ENCODE measurements at places on chromosomes 16 and 17.

GRCh38 chr17:73119631-73120030 lies 27.1 kb upstream of the SLC39A11 start:
- no peak for DNase-seq

DNA sequence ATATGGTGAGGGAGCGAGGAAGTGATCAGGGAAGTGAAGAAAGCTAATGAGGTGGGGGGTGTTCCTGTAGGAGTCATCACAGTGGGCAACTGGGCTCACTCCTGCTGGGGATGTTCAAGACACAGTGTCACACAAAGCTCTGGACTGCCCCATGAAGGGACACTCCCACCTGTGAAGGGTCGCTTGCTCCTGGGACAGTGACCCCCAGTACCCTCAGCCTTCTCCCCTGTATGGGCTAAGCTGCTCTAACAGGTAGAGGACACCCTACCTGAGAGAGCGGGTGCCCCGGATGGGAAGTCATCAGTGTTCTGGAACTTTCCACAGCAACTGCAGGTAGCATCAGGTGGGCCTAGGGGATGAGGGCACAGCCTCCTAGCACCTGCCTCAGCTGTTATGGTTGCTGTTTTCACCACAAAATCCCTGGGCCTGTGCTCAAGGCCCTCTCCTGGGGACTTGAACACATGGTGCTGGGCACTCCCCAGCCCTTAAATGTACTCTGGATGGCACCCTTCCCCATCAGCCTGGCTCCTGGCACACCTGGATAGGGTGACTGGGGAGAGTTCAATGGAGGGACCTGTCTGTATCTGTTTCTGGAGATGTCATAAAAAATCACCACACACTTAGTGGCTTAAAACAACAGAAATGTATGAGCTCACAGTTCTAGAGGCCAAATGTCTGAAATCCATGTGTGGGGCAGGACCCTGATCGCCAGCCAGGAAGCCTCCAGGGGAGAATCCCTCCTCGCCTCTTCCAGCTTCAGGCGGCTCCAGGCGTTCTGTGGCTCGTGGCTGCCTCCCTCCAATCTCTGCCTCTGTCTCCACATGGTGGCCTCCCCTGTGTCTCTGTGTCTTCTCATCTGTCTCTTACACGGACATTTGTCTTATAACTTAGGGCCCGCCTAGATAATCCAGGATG lies 104.0 kb upstream of the CDH5 start:
- no peak for DNase-seq

- no peak for DNase-seq
These were observed 21.4 kb upstream of the ABR start for GRCh38 chr17:1201132-1201702.

- no peak for DNase-seq
These were observed 4.8 kb downstream of the CDK5R1 start for GRCh38 chr17:32491371-32492263.

DNA sequence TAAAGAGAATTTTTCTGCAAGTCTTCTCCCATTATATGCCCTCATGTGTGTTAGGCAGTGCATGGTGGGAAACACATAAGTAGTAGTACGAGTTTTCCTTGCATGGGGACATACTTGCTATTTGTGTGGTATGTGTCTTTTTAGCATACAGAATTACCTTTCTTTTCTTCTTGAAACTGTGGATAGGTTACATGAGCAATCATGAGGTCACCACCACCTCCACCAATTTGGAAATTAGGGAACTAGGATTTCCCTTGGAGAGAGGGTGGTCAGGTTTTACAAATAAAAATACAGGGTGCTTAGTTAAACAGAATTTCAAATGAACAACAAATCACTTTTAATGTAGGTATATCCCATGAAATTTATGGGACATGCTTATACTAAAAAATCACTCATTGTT lies 16.3 kb upstream of the AMZ2 start:
- no peak for DNase-seq

DNA sequence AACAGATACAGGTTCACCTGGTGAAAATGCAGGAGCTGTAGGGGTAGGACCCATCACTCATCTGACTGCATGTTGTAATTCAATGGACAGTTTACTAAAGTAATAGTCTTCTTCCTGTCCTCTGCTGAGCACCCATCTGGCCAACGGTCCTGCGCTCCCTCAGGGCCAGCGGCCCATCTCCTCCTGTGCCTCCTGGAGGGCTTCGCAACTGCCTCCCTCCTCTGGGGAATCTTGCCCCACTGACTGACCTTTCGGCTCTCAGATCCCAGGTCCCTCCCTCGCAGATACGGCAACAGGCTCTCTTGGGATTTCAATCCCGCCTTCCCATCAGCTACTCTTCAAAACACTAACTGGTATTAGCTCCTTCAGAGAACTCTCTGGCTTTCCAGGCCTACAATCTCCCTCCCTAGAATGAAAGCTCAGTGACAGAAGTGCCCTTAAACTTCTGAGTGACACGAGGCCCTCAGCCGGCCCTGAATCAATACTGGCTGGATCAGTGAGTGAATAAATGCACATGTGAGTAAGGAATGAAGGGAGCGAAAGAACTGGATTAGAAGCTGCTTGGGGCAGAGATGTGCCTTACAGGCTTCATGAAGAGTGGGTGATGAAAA lies 1.3 kb downstream of the PEMT start:
- no peak for DNase-seq

DNA sequence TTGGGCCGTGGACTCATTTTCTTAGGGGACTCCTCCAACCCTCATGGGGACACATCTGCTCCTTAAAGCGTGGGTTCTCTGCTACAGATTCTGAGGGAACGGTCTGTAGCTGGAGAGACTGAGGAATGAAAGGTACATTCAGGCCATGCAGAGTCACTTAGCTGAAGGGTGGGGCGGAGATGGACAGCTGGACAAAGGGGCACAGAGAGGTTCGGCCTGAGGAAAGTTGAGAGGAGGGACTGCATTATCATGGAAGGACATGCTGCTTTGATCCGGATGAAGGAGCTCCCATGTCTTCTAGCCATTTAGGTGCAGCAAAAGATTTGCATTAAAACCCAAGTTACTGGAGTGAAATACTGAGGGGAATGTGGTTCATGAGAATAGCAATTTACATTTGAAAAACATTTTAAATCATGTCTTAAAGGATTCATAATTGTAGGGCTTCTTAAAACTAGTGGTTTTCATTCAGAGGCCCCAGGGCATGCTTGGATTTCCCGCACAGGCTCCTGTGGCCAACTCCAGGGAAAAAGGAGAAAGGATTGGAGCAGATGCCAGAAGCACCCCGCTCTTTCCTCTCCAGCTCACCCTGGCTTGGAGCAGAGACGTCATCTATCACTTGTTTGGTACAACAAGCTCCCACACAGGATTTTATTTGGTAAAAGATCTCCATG lies 54.2 kb downstream of the CDRT4 start:
- DNase-seq, result no peak

- DNase-seq, result no peak
These were observed 12.1 kb downstream of the CYB561 start for GRCh38 chr17:63433746-63434591.

GRCh38 chr16:51450909-51451308 lies 299.8 kb upstream of the SALL1 start:
- no peak for DNase-seq

- DNase-seq, result no peak
These were observed 35.3 kb downstream of the NPLOC4 start for GRCh38 chr17:81601525-81602120.

DNA sequence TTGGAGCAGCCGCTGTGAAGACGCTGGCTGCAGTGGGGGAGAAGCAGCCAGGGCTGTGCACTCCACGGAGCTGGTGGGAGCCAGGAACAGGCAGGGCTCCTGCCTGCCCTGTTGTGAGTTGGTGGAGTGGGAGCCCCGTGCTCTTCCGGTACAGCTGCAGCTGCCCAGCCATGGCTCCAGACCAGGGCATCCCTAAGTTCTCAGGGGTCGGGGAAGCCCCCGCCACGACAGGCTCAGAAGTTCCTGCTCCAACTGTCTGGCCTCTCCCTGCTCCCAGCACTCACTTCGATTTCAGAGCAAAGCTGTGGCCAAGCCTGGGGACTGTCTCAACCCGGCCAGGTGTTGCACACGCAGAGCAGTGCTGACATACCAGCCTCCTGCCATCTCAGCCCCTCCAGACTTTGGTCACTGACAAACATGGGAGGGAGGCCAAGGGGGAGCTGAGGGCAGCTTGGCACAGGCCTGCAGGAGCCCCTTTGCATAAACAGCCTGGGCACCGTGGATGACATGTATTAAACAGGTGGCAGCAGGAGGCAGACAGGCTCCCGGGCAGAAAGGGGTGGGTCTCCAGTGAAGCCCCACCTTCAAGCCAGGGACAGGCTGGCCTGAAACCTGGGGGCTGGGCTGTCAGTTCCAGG lies 13.9 kb upstream of the KDM8 start:
- no peak for DNase-seq

GRCh38 chr16:49129935-49130334 lies 151.7 kb downstream of the CBLN1 start:
- no peak for DNase-seq

DNA sequence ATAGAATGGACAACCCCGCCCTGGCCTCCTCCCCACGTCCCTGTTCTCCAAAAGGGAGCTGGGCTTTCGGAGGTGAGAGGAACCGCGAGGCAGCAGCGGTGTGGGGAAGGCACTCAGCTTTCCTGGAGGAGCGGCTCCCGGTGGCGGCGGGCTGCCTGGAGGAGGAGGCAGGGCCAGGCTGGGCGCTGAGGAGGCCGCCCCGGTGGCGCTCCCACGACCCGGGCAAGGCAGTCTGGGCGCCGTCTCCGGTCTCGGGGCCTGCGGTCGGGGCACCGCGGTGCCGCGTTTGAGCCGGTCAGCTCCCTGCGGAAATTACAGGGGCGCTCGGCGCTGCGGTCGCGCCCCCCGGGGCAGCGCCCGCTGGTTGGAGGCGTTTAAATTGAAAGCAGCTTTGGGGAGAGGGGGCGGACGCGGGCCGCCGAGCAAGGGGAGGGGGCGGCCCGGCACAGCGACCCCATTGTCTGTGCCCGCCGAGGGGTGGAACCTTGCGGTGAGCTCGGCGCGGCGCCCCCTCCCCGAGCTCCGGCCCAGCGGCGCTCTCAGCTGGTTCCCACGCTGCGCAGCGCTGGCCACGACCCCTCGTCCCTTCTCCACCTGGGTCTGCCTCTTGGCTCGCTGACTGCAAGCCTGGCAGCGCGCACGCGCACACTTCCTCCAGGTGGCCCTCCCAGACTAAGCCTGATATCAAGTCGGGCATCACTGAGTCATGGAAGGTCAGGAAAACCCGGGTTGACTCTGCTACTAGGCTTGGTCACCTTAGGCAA lies 58.7 kb upstream of the DLX4 start:
- DNase-seq, result peak; percentile 12

GRCh38 chr17:9036336-9036735 lies 15.0 kb downstream of the NTN1 start:
- DNase-seq, result no peak

DNA sequence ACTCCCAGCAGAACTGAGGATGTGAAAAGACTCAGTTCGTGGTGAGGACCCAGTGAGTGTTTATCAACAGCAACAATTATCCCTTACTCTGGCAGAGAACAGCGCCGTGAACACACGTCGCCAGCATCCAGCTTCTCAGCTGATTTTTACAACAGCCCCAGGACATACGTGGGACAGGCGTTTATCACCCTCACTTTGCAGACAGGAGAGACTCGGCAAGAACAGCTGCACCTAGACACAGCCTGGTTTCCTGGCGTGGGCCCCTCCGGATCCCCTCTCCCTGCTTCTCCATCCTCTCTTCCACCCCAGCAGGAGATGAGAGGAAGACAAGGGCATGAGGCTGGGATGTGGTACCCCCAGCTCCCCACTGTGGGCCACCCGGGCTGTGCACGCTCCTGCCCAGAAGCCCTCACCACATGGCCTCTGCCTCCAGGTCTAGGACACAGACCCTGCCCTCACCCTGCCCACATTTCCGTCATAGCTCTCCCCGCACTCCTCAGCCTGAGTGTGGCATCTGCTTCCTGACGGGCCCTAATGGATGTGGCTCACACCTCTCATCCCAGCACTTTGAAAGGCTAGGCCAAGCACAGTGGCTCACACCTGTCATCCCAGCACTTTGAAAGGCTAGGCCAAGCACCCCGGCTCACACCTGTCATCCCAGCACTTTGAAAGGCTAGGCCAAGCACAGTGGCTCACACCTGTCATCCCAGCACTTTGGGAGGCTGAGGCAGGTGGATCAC lies 17.5 kb downstream of the ABR start:
- DNase-seq, result no peak

- DNase-seq, result no peak
These were observed 10.8 kb upstream of the MTMR4 start for GRCh38 chr17:58525239-58525638.

GRCh38 chr16:88830258-88830657 lies 18.5 kb upstream of the APRT start:
- DNase-seq, result no peak

- DNase-seq, result no peak
These were observed 79.6 kb upstream of the TEKT1 start for GRCh38 chr17:6910987-6911603.

DNA sequence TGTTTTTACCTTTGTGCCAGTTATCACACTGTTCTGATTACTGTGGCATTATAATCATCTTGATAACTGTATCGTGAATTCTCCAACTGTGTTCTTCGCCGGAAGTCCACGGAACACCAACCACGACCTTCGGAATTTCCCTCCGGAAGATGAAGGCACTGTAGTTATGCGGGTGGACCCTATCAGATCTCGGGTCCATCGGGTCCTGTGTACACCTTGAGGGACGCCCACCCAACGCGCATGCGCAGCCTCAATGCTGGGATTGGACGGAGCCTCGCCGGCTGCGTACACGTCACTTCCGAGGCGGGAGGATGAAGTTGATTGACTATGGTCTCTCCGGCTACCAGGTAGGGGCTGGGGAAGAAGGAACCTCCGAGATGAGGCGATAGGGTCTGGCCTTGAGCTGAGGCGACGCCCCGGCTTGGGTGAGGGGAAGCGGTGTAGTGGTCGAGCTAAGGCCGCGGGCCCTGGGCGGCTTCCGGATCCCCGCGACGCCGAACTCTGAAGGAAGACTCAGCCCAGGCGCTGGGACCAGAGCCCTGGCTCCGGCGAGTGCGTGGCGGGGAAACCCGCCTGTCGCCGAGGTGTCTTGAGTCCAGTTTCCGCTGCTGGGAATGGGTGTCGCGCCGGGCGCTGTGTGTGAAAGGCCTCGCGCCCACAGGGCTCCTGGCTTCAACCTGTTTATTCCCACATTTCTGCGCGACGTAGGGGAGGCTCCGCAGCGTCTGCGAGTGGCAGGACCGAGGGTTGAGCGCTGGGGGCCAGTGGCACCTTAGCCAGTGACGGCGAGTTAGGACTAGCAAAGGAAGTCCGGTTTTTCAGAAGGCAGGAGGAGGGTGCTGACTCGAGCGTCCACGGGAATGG lies at the start of gene DHRS7B:
TSS of gene DHRS7B (plus strand) at position 320 of the 864 bp plus-strand sequence. CDS start at position 328, 8 bp downstream.
- DNase-seq, result peak; percentile 93

GRCh38 chr16:64440005-64440404 lies 681.9 kb downstream of the CDH11 start:
- no peak for DNase-seq

DNA sequence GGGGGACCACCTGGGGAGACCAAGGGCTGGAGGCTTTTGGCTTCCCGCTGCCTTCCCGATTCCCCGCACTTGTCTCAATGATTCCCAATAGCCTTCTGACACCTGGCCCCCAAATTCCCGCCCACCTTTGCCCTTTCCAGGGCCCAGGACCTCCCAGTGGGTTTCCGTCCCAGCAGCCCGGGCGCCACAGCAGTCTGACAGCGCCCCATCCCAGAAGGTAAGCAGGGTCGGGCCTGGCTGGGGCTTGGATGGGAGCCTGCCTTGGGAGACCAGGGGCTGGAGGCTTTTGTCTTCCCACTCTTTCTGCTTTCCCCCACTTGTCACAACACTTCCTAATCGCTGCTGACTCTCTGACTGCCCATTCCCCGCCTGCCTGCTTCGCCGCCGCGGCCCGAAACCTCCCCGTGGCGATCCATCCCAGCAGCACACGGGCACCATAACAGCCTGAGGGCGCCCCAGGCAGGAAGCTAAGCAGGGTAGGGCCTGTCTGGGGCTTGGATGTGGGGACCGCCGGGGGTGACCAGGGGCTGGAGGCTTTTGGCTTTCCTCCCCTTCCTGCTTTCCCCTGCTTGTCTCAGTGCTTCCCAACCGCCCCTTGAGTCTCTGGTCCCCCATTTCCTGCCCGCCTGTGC lies 2289.3 kb downstream of the TP53TG3F start:
- DNase-seq, result no peak
